Central memory CD8-positive, alpha-beta T cell (primary cell): ENCODE measurements at places on chromosomes 11 and 22.

GRCh38 chr11:120121914-120122473 lies 15.9 kb downstream of the TRIM29 start:
- no peak for DNase-seq

DNA sequence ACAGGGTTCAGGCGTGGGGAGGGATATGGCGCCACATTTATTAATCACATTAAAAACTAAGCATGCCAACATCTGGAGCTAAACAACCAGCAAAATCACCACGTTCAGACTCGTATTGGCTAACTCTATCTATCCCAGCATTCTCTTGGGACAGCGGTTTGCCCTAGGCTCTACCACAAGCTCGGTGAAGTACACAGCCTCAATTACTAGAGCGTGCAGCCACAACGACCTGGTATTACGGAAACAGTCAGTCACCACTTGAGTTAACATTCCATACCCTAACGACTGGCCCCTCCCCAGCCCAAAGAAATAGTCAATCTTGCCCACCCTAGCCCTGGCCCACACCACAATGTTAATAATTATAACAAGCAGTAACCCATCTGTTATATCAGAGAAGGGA lies 32.1 kb downstream of the APOL5 start:
- DNase-seq, result no peak

DNA sequence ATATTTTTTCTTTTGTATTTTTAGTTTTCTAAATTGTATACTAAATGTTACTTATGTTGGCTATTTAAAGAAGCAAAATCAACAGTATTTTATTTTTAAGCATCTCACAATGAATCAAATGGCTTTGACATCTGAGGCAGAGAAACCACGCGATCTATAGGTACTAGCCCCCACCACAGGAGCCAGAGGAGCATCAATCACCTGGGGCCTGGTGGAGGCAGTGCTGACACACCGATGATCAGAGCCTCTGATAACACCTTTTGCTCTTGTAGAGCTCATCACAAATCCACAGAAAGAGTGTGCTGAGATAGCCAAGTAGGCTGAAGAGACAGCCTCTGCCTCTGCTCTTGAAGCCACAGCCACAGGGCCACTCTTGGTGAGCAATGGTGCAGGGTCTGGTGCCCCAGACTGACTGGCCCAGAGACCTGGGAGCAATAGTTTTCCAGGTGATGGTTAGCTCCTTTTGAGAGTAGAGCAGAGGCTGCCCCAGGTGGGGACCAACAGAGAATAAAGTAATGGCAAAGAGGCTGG lies 25.2 kb downstream of the HIRA start:
- no peak for DNase-seq

- DNase-seq, result no peak
These were observed 41.6 kb downstream of the F2 start for GRCh38 chr11:46760429-46761128.

GRCh38 chr11:67522338-67522737 lies 908 bp downstream of the CABP2 start:
- no peak for DNase-seq

DNA sequence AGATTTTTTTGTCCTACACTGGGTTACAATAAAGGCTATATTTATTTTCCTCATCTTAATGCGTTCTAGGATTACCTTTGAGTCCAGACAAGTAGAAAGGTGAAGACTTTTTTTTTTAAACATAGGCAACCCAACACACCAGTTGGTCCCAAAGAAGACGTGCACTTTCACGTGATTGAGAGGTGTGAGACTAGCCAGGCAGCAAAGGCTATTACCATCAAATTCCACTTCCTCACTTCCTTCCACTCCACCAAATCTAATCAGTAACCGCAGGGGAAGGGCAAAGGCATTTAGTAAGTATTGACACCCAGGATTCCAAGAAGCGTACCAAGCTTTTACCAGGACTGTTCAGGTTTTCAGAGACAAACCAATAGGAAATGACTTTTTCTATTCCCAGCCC lies 109.3 kb downstream of the APIP start:
- no peak for DNase-seq

DNA sequence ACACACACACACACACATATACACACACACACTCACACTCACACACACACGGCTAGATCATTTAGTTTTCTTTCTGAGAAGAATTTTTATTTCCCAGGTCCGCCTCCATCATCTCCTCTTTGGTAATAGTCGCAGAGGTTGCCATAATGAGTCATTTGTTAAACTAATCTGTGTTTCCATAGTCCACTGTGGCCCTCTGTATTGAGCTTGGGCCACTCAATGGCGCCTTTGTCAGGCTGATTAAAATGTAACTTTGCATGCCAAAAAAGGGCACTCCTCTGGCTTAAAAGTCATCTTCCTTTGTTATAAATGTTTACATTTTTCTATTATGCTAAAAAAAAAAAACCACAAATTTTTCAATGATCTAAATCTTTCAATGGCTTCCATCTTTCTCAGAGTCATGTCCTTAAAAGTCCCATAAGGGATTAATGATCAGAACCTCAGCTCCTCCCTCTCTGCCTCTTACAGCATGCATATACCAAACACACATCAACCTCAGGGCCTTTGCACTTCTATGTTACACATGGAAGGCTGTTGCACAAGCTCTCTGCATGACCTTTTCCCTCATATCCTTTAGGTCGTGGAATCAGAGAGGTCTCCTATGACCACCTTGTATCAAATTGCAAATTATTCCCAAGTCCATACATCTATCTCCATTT lies 35.3 kb downstream of the EHF start:
- DNase-seq, result no peak

DNA sequence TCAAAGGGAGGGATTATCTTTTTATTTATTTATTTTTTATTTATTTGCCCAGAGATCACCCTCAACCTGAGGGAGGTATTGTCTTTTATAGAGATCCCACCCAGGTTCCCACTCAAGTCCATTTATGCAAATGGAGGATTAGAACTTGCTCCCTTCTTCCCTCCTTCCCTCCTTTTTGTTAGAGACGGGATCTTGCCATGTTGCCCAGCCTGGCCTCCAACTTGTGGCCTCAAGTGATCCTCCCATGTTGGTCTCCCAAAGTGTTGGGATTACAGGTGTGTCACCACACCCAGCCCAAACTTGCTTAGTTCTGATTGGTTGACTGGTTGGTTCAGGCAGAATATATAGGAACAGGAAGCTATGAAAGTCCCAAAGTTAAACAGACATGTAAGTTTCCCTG lies 51.9 kb downstream of the HIPK3 start:
- DNase-seq, result no peak

- DNase-seq, result no peak
These were observed 16.2 kb downstream of the PLEKHB1 start for GRCh38 chr11:73662445-73663157.

- DNase-seq, result no peak
These were observed 32.4 kb downstream of the TMEM225 start for GRCh38 chr11:123853038-123853437.

- no peak for DNase-seq
These were observed 480 bp downstream of the PLEKHA7 start for GRCh38 chr11:17013548-17014320.

- DNase-seq, result no peak
These were observed 2168.8 kb upstream of the RAG2 start for GRCh38 chr11:38766796-38767195.

DNA sequence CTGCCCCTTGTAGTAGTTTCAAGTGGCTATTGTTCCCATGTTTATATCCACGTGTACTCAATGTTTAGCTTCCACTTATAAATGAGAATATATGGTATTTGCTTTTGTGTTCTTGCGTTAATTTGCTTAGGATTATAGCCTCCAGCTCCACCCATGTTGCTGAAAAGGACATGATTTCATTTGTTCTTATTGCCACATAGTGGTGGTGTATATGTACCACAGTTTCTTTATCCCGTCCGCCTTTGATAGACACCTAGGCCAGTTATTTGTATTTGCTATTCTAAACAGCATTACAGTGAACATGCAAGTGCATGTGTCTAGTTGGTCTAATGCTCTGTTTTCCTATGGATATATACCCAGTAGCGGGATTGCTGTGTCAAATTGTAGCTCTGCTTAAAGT lies 6.8 kb downstream of the OR51B2 start:
- no peak for DNase-seq

DNA sequence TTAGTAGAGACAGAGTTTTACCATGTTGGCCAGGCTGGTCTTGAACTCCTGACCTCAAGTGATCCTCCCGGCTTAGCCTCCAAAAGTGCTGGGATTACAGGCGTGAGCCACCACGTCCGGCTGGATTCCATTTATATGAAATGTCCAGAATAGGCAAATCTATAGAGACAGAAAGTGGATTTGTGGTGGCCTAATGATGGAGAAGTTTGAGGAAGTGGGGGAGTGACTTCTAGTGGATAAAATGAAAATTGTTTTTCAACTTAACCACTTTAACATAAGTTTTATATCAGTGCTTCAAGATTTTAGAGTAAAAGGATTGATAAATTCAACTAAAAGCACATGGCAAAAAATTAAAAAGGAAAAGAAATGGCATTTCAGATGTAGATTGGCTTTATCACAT lies 66.2 kb downstream of the HIPK3 start:
- no peak for DNase-seq

- DNase-seq, result no peak
These were observed 5.2 kb downstream of the FXYD2 start for GRCh38 chr11:117819096-117820040.

- DNase-seq, result no peak
These were observed at the start of gene SLC15A3 for GRCh38 chr11:60951904-60952741. Gene SLC15A3 (minus strand): TSS chr11:60952176. CDS start chr11:60951551, 625 bp downstream.

DNA sequence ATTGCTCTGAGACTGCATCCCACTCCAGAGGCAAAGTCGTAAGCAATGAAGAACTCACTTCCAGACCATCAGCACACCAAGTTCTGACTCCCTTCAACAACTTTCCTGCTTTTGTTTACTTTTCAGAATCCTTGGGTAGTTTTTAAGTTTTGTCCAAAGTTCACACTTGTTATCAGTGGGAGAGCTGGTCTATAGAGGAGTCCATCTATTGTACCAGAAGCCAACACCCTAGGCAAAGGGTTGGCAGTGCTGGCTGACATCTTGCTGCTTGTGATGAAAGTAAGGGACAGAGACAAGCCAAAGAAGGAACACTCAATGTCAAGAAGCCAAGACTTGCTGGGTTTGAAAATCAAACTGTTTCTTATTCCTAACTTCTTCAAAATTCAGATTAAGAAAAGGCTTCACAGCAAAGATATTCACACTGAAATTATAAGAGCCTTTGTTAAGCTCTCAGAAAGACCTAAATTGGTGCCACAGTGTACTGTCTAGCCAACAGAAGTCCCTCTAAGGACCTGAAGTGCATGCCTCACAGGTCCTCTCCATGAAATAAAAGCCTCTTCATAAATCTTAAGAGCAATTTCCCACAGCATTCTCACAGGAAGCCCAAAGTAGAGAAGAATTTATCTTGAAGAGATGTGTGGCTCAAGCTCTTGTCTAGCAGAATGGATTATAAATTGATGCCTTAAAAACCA lies 21.5 kb upstream of the LINC01488 start:
- DNase-seq, result no peak

DNA sequence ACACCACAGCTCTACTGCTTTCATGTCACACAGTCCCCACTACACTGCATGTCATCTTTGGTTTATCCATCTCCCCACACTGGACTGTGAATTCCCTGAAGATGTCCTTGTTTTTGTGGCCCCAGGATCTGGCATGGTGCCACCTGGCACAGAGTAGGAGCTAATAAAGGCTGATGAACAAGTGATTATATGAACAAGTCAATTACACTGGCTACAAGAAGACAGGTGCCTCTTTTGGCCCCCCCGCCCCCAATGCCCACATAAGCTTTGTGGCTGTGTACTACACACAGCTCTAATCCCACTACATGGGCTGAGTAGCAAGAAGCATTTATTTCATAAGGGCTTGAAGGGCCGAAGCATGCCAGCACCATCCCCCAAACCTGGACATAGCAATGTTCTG lies 24.7 kb downstream of the PLEKHA7 start:
- DNase-seq, result no peak

GRCh38 chr22:42856179-42856864 lies 751 bp downstream of the ARFGAP3 start:
- no peak for DNase-seq
